OCI-LY7 (cell line): ENCODE measurements at places on chromosomes 6 and 20. TPM values are rescaled to one million over a fixed set of nuclear protein-coding genes. Genes with fewer than 3 reads are reported as not detected.

The KCNQ5 gene
- total RNA-seq, result 25.8 and 26.1 TPM in 2 replicates

The RAET1L gene
- total RNA-seq, result not detected in 2 replicates

The MUC22 gene
- not detected in 2 replicates for total RNA-seq

The ZC3H12D gene
- 14.8 and 22.6 TPM in 2 replicates for total RNA-seq

The NFYA gene
- 46.4 and 47.9 TPM in 2 replicates for total RNA-seq
